Panc1 (cell line): ENCODE measurements at places on chromosomes 12 and 14. TPM values are rescaled to one million over a fixed set of nuclear protein-coding genes. Genes with fewer than 3 reads are reported as not detected.
A peak's percentile ranks its signal among the peaks of the same experiment; 100 is the strongest.

- no peak overlapping the region for H3K27ac ChIP-seq
- no peak overlapping the region for H3K4me3 ChIP-seq
- no peak for DNase-seq
- no peaks in the 10 kb centered on the region for H3K4me1 ChIP-seq
- H3K27me3 ChIP-seq = no peaks in the 10 kb centered on the region
Measured at GRCh38 chr14:30958555-30959407, 66.7 kb upstream of the AP4S1 start.

- DNase-seq = no peak
- H3K4me3 ChIP-seq = no peak overlapping the region
- no peaks in the 10 kb centered on the region for H3K4me1 ChIP-seq
- no peak overlapping the region for H3K27ac ChIP-seq
- peaks cover 3% of the 10 kb centered on the region; the same call in 1 of the 2 replicates for H3K27me3 ChIP-seq
Measured at GRCh38 chr12:117742721-117743120, 226.1 kb downstream of the KSR2 start.

DNA sequence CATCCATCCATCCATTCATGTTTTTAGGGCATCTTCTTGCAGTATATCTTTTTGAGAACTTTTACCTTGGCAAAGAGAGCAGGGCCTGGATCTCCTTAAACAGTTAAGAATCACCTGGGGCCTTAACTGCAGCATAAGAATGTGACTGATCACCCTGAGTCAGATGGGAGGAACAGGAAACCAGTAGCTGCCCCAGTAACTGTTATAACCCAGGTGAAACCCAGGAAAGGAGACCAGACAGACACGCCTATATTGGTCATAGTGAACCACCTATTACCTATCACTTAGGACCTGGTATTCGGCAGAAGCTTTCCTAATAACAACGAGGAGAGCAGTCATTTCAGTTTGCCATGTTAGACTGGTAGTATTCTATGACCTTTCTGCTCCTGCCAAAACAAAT lies 43.4 kb upstream of the NR2C1 start:
- H3K4me3 ChIP-seq = no peak overlapping the region
- DNase-seq = no peak
- H3K36me3 ChIP-seq = no peaks in the 10 kb centered on the region; the same call in 1 of the 2 replicates
- peaks cover 20% of the 10 kb centered on the region for H3K4me1 ChIP-seq

GRCh38 chr12:90076851-90077319 lies 368.2 kb upstream of the ATP2B1 start:
- no peaks in the 10 kb centered on the region for H3K36me3 ChIP-seq
- no peak overlapping the region for H3K4me3 ChIP-seq
- H3K27ac ChIP-seq = no peak overlapping the region
- H3K27me3 ChIP-seq = no peaks in the 10 kb centered on the region
- no peak for DNase-seq
- H3K4me1 ChIP-seq = no peaks in the 10 kb centered on the region

GRCh38 chr14:102277874-102278630 lies 26.9 kb downstream of the MOK start:
- H3K27me3 ChIP-seq = no peaks in the 10 kb centered on the region
- peak overlapping the region; percentile 81 for H3K27ac ChIP-seq
- peaks cover 19% of the 10 kb centered on the region for H3K4me1 ChIP-seq
- DNase-seq = no peak
- H3K4me3 ChIP-seq = no peak overlapping the region
- no peaks in the 10 kb centered on the region for H3K36me3 ChIP-seq

DNA sequence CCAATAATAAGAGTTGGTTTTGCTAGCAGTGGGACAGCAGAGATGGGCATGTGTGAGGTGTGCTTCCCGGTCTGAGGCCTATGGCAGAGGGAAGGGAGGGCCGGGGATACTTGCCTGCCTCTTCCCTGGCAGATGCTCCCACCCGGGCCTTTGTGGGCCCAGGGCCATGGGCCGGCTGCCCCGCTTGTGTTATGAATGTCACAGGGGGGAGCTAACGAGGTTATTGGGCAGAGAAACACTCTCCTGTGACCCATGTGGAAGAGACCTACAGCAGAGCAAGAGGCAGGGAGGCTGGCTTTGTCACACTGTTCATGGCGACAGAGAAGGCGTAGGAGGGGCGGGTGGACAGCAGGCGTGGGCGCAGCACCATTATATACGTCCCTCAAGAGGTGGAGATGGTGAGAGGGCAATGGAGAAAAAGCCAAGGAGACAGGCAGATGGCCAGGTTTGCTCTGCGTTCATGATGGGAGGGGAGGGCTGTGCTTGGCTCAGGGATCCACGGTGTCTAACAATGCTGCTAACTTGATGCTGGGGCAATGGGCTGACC lies 13.3 kb downstream of the CCND2 start:
- H3K36me3 ChIP-seq = no peaks in the 10 kb centered on the region
- H3K4me3 ChIP-seq = no peak overlapping the region
- no peaks in the 10 kb centered on the region for H3K4me1 ChIP-seq
- H3K27me3 ChIP-seq = no peaks in the 10 kb centered on the region
- DNase-seq = no peak

- no peak overlapping the region for H3K27ac ChIP-seq
- H3K36me3 ChIP-seq = no peaks in the 10 kb centered on the region
- no peaks in the 10 kb centered on the region for H3K4me1 ChIP-seq
- H3K27me3 ChIP-seq = no peaks in the 10 kb centered on the region
- H3K4me3 ChIP-seq = no peak overlapping the region
Measured at GRCh38 chr14:98348505-98348904, 923.5 kb downstream of the BCL11B start.

DNA sequence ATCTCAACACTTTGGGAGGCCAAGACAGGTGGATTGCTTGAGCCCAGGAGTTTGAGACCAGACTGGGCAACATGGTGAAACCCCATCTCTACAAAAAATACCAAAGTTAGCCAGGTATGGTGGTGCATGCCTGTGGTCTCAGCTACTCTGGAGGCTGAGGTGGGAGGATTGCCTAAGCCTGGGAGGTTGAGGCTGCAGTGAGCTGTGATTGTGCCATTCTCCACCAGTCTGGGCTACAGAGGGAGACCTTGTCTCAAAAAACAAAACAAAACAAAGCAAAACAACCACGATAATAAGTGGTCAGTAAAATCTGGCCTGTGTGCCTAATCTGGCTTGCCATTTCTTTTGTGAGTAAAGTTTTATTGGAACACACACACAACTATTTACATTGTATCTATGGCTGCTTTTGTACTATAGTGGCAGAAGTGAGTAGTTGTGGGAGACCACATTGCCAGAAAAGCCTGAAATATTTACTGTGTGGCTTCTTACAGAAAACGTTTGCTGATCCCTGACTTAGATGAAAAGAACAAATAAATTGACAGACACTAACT lies 19.4 kb upstream of the KLRG1 start:
- no peak overlapping the region for H3K27ac ChIP-seq
- no peaks in the 10 kb centered on the region for H3K4me1 ChIP-seq
- no peaks in the 10 kb centered on the region for H3K27me3 ChIP-seq

GRCh38 chr12:19700969-19701368 lies 261.7 kb downstream of the AEBP2 start:
- DNase-seq = no peak
- no peaks in the 10 kb centered on the region for H3K36me3 ChIP-seq
- H3K4me3 ChIP-seq = no peak overlapping the region
- no peaks in the 10 kb centered on the region for H3K27me3 ChIP-seq
- H3K4me1 ChIP-seq = no peaks in the 10 kb centered on the region

DNA sequence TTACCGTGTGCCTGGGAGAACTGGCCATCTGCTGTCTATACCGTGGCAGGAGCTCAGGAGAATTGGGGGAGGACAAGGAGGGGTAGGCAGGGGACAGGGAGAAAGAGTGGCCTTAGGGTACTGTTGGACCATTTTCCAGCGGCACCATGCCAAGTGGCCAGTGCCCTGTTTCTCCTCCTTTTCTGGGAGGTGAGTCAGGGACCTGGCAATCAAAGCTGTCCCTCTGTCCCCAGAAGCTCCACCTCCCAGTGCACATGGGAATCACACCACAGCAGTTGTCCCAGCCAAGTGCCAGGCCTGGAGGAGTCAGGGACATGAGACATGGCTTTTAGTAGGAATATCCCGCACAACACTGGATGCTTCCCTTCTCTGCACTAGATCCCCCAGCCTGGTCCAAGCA lies 118.0 kb downstream of the GCH1 start:
- H3K27me3 ChIP-seq = no peaks in the 10 kb centered on the region
- DNase-seq = no peak
- no peaks in the 10 kb centered on the region; the same call in 1 of the 2 replicates for H3K36me3 ChIP-seq
- H3K4me1 ChIP-seq = no peaks in the 10 kb centered on the region

DNA sequence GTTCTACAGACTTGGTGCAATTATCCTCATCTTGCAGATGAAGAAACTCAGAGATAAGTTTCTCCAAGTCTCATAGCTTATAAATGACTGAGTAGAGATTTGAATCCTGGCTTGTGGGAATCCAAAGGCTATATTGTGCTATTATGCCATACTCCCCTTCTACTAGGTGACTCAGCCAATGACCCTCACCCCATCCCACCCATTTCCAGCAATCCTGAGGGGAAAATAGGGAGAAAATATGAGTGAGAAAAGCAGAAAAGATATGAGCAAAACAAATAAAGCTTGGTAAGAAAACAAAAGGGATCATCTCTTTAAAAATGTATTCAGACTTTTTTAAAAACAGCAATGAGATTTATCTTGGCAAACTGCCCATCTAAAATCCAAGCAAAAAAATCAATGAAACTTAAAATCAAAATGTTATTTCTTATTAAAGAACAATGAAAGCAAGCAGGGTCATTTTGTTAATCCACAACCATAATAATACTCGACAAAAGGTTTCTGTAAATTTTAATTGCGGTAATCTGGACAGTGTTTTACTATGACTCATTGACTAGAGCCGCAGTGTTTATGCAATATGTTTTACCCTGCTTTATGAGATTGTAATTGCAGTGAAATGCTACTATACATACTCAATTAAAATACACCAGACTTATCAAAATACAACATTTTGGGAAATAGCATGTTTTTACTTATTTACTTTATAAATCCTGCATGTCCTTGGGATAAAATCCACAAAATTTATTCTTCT lies 13.1 kb upstream of the LGR5 start:
- H3K27me3 ChIP-seq = peaks cover 2% of the 10 kb centered on the region; the same call in 1 of the 2 replicates
- no peaks in the 10 kb centered on the region for H3K36me3 ChIP-seq
- no peak for DNase-seq
- no peak overlapping the region for H3K27ac ChIP-seq

- H3K4me1 ChIP-seq = no peaks in the 10 kb centered on the region
- DNase-seq = no peak
- H3K27me3 ChIP-seq = no peaks in the 10 kb centered on the region
- H3K36me3 ChIP-seq = no peaks in the 10 kb centered on the region
- H3K4me3 ChIP-seq = no peak overlapping the region
Measured at GRCh38 chr12:32322354-32322753, 77.0 kb upstream of the FGD4 start.

The LMBR1L gene
- total RNA-seq = 34.4 TPM

The SMIM41 gene
- not detected for total RNA-seq

The ALDH1L2 gene
- total RNA-seq = 2.2 TPM

The PLEKHG7 gene
- total RNA-seq = not detected

The DEPDC4 gene
- total RNA-seq = 2.6 TPM
